ENCODE measurements at places on chromosomes 2 and 18. TPM values are rescaled to one million over a fixed set of nuclear protein-coding genes. Genes with fewer than 3 reads are reported as not detected.

Gene CHRND
- not detected for total RNA-seq

DNA sequence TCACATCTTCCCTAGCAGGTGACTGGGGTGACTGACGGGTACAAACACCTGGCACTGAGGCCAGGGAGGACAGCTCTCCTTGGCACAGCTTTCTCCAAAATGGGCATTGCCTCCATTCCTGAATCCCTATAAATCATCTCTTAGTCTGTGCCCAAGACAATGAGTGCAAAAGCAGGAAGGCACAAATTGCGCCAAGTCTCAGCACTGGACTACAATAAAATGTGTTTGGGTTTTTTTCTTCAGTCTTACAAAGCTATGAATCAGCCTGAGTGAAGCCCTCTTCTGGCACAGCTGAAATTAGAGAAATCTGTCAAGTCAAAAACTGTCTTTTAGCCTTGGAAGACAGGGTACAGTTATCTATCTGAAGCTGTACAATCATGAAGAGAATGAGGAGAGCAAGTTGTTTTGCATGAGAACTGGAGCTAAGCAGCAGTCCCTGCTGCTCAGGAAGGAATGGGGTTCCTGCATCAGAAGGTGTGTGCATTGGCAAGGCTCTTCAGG is 90.8 kb downstream of the EPB41L3 start:
- no peak for DNase-seq

Gene CIB4
- not detected for total RNA-seq

GRCh38 chr2:105403241-105403782 is 4.5 kb upstream of the FHL2 start:
- no peak for DNase-seq

Gene GAD1
- not detected for total RNA-seq

Gene ARHGEF4
- total RNA-seq, result 2.5 TPM

- no peak for DNase-seq
Measured at GRCh38 chr2:172062402-172063004, 22.8 kb upstream of the DLX1 start.

- DNase-seq, result no peak
Measured at GRCh38 chr2:164890544-164890943, 48.9 kb upstream of the COBLL1 start.

DNA sequence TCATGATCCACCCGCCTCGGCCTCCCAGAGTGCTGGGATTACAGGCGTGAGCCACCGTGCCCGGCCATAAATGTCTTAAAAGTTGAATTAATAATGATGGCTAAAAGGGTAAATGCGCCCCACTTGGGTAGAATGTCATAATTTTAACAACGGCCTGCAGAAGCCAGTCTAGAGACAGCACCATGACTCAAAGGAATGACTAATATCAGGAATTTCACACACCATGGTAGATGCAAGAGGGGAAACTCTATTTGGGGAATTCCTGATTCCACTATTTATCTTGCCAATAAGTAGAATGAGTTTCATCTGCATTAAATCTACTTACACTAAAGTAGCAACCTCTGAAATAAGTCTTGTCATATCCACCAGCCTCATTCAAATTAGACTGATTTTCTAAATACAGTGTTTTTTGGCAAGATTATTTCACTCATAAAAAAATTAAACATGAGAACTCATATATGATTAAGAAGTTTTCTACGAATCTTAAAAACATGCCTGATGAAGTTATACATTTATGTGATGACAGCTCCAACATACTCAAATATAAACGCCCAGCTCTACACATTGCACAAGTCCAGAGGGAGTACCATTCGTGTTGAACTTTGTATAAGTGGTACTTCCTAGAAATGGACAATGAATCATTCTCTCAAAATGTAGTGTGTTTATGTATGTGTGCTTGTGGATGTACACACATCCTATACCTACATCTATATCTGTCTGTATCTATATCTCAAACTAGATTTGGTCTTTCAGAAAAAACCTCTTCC is 309.7 kb downstream of the IRS1 start:
- DNase-seq, result no peak

GRCh38 chr18:57461652-57462269 is 26.6 kb downstream of the ONECUT2 start:
- no peak for DNase-seq

GRCh38 chr2:134296301-134296700 is 42.4 kb downstream of the MGAT5 start:
- no peak for DNase-seq

Gene POMC
- total RNA-seq, result 9.5 TPM

GRCh38 chr2:68365087-68365486 is at the start of gene PLEK:
Gene PLEK (plus strand): TSS chr2:68365282. CDS start chr2:68365352, 70 bp downstream.
- peak; percentile 25 for DNase-seq

- DNase-seq, result no peak
Measured at GRCh38 chr2:184562532-184562931, 35.8 kb upstream of the ZNF804A start.

DNA sequence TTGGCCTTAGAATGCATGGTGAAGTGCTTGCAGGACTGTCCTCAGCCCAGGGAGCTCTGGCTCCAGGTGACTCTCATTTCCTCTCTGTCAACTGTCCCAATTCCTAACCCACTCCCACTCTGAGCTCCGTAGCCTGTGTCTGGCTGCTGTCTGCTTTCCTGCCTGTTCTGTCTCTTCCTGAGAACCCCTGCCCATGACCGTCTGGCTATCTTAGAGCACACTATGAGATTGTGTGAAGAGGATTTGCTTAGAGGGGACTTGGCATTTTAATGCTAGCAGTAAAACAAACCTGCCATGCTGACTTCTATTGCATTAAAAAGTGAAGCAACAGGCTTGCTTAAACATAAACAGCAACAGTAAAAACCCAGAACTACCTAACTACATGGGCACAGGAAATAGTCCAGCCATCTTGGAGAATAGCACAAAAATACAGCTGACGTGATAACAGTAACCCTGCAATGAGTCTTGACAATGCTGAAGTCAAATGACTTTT is 234.7 kb downstream of the PRKCE start:
- DNase-seq, result no peak

DNA sequence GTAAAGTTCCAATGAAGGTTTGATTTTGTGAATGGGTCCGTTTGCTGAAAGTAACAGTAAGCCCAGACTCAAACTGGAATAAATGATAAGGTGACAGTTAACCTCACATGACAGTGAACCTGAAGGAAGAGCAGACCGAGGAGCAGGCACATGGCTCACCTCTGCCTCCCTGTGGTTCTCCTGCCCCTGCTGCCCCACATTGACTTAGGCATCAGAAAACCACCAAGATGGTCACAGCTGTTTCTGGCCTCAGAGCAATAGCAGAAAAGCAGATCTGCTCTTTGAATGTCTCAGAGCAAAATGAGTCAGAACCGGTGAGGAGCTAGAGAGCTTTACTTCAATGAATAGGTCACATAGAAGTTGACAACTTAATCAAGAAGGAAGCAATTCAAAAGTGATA is 487.6 kb downstream of the METTL4 start:
- DNase-seq, result peak; percentile 8

GRCh38 chr18:59012815-59013705 is 126.6 kb upstream of the SEC11C start:
- no peak for DNase-seq

DNA sequence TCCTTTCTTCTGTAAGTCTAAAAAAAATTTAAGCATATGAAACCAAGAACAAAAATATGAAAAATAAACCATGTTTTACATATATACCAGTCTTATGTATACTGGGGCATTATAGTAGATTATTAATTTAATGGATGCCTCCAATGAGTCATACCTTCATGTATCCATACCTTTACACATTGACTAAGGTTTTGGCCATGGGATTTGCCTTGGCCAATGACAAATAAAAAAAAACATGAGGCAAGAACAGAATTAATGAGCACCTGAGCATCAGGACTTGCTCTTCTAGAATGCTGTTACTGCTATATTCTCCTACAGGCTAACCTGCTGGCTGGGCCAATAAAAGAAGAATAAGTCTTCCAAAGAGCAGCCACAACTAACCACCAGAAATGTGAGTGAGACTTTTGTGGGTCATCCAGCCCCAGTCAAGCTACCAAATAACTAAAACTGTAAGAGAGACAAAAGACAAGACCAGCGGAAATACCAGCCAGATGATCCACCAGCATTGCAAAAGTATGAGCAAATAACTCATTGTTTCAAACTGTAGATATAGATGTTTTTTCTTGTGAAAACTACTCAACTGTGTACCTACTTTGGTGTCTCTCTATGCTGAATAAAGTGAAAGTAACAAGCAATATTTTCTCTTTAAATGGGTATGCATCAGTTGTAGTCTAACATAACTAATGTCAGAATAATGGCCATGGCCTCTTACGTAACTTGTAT is 749.6 kb upstream of the VRK2 start:
- no peak for DNase-seq

DNA sequence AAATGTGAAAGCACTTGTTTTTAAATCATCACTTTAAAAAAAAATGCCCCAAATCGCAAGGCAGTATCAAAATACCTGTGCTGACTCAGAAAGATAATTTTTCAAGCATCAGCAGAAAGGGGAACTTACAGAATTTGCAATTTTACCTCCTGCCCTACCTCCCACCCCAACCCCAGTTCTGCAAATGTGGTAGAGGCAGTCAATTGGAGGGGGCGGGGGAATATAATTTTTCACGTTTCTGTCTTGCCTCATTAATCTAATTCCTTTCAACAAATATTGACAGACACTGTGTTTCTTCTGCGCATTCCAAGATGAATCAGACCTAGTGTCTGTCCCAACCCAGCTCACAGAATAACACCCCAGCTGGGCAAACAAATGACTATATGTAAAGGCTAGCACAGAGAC is 76.8 kb downstream of the ALPK2 start:
- no peak for DNase-seq

DNA sequence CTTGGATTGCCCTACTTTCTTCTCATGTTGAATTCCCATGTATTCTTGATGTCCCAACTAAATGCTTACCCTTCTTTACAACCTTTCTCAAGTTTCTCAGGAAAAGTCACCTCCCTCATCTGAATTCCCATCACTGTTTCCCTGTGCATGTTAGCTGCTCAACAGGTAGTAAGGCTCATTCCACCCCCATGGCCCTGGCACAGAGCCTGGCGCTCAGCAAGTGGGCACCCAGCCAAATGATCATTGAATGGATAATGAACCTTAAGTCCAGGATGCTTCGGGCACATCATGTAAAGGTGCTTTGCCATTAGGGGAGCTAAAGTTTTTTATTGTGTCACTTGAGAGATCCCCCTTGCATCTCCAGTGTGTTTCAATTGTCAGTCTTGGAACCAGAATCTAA is 124.0 kb downstream of the PKP4 start:
- no peak for DNase-seq

Measured in heart right ventricle (tissue), 16 donors.